ENCODE measurements at places on chromosomes 16 and 17.
A peak's percentile ranks its signal among the peaks of the same experiment; 100 is the strongest.

DNA sequence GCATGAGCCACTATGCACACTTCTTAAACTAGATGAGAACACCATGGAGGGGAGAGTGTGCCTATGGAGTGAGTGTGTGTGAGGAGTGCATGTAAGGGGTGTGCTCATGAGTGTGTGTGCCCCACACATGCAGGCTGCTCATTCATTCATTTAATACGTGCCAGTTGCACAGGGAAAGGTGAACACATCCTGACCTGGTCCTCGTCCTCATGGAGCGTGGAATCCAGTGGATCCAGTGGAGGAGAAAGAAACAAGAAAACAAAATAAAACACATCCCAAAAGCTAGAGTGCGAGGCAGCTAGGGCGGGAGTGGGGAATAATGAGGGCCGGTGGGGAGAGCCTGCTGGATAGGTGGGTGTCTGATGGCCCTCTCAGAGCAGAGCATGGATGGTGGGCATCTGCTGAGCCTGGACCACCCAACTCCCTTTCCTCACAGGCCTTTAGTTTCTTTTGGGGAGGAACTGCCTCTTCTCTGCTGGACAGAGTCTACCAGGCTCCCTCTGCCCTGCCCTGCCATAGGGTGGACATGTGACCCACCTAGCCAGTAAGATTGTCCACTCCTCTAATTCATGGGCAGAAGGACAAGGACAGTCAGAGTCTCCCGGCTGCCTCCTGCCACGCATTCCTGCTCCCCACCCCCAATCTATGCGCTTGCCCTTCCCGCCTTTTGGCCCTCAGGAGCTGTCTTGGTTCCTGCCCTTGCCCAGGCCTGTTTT, 204.3 kb downstream of the RAB11FIP4 start:
- no peak for DNase-seq

DNA sequence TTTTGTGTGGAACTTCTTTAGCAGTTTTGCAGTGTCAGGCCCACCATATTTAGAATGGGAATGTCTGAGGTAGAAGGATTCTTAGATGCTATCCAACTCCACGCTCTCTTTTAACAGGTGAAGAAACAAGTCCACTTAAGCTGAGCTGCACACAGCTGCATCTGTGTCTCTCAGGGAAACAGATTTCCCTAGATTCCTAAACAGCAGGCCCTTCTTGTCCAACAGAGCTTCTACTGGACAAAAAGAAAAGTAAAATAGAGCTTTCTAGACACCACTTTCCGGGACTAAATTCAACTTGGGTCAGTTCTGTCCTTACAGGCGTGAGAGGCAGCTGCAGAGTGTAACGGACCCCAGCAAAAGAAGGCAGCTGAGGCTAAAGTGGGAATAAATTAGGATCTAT, 51.7 kb downstream of the SNX11 start:
- DNase-seq, result no peak

DNA sequence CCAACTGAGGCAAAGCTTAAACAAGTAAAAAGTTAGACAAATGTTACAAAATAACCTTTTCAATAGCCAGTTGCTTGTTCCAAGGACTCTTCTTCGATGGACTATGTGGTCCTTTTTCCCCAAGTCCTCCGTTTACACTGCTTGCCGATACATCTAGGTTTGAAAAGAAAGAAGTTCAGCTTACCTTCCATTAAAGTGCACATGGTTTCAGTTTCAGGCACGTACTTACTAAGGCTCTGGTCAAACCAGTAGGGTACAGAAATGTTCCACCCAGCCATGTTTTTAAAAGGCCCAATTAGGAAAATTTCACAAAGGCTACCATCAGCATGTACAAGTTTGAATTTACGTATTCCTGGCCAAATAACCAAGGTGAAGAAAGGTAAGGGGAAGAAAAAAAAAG, 2.1 kb downstream of the SRSF2 start:
- no peak for DNase-seq

GRCh38 chr16:69495821-69496220, 69.9 kb upstream of the NFAT5 start:
- no peak for DNase-seq

- DNase-seq, result no peak
These were observed 45.8 kb upstream of the CIBAR2 start for GRCh38 chr16:85157813-85158742.

- peak; percentile 39 for DNase-seq
These were observed 2.6 kb upstream of the GRIN2C start for GRCh38 chr17:74862108-74862901.

DNA sequence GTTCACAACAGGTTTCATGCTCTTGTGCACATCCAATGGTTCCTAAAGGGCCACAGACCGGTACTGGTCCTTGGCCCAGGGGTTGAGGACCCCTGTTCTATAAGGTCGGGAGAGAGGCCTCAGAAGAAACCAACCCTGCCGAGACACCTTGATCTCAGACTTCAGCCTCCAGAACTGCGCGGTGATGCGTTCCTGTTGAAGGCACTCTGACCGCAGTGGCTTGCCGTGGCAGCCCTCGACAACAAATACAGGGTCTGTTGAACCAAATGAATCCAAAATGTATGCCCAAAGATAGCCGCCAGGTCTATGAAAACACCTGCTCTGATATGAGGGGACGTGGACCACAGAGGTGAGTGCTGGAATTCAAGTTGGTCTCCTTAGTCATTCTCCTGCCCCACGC, 389.8 kb downstream of the SEC14L1 start:
- no peak for DNase-seq

DNA sequence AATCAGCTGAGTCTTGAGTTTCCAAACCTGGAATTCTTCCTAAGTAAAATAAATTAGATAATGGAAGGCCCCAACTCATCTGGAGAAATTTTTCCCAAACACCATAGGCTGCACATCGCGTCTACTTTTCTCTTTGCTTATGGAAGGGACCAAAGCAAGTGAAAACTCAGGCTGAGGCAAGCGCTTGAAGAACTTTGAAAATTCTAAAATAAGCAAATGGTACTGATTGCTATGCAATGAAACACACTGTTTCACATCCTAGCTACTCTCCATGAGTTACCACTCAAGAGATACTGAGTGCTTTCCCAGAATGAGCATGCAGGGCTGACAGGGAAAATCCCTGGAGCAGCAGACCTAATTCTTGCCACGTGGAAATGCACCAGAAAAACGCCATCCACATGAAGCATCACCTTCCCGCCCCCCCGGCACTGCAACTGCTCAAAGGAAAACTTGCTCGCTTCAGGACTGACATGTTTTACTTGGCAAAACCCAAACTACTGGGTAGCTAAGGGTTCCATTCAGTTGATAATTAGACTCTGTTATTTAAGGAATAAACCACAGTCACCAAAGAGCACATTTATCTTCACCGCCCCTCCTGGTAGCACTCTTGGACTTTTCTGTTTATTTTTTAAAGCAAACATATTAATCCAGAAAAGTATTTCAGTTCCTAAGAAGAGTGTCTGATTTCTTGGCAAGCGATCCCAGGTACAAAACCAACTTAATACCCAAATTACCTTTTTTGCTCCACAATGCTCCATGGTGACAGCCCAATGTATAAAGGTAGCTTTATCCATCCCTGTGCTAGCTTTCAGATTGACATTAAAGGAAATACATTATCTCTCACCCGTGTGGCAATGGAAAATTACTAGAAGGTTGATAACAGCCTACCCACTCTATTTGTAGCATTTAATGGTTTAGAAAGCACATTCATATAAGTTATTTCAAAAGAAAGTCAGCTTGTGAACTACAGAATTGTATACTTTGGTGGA, 62.5 kb downstream of the WDR59 start:
- DNase-seq, result no peak
